ENCODE measurements at places on chromosomes 2 and 18.
A peak's percentile ranks its signal among the peaks of the same experiment; 100 is the strongest.

- DNase-seq: no peak
Observed at GRCh38 chr2:96977631-96978195, 8.7 kb downstream of the FAM178B start.

- DNase-seq: no peak
Observed at GRCh38 chr18:42780171-42780570, 335.3 kb downstream of the RIT2 start.

DNA sequence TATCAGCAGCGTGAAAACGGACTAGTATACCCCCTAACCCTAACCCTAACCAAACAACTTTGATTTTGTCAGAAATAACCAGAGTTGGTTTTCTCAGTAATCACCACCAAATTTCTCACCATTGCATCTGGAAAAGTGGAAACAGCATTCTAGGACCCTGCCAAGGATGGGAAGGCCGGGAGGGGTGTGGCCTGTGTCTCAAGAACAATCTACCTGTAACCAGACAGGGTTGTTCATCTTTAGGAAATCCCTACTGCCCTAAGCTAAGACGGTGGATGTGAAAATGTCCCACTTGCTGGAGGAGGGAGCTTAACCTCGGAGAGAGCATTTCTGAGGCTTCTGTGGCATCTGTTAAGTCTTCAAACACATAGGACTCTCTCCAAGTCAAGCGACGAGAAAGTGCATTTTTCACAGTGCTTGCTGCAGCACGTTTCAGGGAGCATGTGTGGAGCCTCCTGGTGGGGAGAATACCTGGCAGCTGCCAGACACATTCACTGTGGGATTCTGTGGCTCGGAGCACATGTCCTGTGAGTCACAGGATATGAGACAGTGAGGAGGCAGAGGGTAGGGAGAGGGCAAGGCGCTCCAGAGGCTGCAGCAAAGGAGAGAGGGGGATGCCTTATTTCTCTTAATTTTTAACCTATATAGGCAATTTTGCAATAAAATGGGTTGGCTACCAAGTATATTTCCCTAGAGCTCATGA, 207.5 kb downstream of the SPP2 start:
- DNase-seq: peak; percentile 28

DNA sequence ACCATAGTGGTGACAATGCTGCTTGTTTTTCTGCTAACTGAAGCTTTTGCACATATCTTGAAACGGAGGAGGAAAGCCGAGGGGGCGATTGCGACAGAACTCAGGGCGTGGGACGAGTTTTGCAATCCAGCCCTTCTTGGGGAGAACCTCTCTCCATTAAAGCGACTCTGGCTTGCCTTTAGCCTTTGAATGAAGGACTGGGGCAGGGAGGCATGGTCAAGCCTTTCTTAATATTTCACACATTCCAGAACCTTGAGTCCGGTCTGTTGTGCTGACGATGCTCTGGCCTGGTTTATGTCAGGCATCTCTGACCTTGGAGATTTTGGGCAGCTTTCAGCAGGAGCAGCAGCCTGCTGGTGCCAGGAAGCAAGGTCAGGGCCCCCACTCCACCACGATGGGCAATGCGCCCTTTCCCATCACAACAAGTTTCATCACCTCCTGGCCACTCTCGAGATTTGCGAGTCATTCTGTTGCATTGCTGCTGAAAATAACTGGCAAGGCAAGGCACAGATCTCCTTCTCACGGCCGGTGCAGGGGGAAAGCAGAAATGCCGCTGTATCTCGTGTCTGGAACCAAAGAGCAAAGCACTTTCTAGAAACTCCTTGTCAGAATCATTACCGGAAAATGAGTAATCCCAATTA, 10.8 kb downstream of the EMILIN2 start:
- no peak for DNase-seq

DNA sequence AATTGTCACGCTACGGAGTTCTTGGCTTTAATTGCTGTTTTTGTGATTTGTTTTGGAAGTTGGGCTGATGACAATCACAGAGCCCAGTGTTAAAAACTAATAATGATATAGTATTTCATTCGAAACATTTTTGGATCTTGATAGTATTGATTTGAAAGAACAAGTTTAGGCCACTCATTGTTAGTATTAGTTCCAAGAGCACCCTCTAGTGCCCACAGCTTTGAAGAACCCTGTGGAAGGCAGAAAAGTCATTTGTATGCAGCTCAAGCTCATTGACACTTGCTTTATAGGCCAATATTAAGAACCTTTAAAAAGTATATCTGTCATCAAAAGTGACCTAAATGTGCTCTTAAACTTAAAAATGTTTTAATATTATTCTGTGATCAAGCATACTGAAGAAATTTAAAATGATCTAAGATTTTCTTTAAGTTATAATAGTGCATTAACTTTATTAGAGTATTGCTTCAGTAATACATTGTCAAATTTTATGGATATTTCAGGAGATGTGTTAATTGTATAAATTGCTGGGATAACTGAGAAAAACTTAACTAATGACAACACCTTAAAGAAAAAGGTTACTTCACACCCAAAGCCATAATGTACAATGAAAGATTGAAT, 191.0 kb downstream of the GRB14 start:
- peak; percentile 28 for DNase-seq

DNA sequence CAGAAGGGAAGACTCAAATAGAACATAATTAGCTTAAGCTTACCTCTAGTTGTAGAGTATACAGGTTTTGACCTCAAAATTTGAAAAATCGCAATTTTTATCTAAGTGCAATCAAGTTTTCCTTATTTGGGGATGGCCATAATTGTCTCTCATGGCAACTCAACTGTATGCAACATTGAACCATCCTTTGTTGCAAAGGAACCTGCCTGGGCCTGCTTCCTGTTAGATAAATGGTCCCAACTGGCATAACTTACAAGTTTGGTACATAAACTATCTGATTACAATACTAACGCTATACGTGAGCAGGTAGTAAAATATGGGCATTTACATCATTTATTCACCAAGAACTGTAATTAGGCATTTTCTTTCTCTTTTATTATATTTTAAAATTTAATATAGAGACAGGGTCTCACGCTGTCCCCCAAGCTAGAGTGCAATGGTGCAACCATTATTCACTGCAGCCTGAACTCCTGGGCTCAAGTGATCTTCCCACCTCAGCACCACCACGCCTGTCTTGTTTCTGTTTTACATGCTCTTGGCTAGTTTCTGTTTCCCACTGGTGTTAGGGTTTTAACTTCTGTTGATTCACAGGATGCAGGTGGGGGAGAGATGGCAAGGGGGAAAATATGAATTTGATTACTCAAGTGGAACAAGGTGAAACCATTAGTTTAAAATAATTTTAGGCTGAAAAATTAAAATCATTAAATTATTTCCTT, 55.3 kb upstream of the B3GNT2 start:
- no peak for DNase-seq

- no peak for DNase-seq
Observed at GRCh38 chr2:102284611-102285010, 26.8 kb upstream of the IL1RL1 start.
